ENCODE measurements at places on chromosomes 1 and 21.

GRCh38 chr1:229119161-229119560 lies 151.8 kb upstream of the RAB4A start:
- no peak for DNase-seq

GRCh38 chr1:60960891-60961461 lies 121.4 kb upstream of the NFIA start:
- peak; percentile 88 for DNase-seq

GRCh38 chr1:23899070-23899469 lies 14.1 kb downstream of the CNR2 start:
- no peak for DNase-seq

DNA sequence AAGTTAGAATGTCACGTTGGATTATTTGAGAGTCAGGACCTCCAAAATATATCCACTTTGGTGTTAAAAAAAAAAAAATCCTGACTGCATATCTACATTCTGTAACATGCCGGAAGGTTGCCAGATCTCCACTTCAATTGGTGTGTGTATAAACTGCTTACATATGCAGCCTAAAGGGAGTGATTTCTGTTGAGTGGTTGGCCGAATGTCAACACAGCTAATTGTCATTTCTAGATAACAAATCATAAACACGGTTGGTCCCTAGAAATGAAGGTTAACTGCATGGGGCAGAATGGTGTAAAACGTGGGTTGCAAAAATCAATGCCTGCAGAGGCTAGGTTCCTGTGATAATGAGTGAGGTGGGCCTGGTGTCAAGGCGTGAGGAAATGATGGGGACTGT lies 15.0 kb upstream of the ROR1 start:
- no peak for DNase-seq

- peak; percentile 24 for DNase-seq
Measured at GRCh38 chr1:53025034-53025768, 36.8 kb upstream of the PODN start.

- DNase-seq: peak; percentile 84
Measured at GRCh38 chr1:109277434-109278204, 5.3 kb downstream of the PSRC1 start.

DNA sequence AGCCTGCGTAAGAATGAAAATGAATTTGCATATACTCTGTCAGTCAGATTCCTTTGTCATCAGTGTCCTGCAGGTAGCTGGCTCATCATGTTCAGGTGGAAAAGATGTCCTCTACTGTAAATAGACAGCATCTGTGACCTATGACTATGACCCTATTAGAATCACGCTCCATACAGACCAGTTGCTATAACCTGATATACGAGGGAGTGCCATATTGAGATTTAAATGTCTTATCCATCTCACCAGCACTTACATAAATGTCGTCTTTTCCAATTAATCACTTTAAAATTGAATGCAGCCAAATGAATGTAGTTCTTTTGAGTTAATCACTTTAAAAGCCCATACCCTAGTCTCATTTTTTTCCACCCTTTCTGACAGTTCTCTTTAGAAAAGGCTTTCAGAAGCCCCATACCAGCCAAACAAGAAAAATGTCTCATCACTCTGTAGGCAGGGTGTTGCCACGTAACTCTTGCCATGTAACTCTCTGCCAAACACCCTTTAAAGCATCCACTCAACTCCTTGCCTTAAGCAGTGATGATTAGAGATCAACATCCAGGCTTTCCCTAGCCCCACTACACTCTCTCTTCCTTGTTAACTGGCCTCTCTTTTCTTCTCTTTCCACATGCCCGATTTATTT lies 26.3 kb downstream of the DNASE2B start:
- no peak for DNase-seq

DNA sequence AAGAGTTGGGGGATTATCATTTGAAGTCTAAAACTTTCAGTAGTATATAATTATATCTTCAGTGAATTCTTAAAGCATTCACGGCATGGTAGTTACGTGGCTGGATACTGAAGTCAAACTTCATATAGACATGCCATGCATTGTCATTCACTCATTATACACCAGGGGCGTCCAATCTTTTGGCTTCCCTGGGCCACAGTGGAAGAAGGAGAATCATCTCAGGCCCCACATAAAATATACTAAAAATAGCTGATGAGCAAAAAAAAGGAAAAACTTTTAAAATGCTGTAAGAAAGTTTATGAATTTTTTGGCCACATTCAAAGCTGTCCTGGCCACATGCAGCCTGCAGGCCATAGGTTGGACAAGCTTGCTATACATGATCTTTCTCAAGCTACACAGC lies 43.8 kb downstream of the DENND1B start:
- no peak for DNase-seq

DNA sequence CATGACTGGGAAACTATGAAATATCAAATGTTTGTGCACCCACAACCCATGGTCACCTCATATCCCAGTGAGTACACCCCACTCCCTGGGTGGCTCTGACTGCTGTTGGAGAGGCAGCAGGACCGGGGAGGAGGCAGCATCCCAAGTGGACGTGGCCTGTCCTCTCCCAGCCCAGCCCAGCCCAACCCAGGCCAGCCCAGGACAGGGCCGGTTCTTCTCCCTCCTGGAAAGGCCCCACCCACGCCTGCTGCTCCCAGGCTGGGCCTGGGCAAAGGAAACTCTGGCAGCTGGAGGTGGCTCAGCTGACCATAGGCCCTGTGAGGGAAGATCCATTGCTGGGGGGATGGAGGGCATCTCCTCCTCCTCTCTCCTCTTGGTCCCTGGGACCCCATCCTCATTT lies 19.1 kb downstream of the MATN1 start:
- no peak for DNase-seq

- DNase-seq: no peak
Measured at GRCh38 chr1:215484171-215484939, 82.7 kb upstream of the KCTD3 start.

DNA sequence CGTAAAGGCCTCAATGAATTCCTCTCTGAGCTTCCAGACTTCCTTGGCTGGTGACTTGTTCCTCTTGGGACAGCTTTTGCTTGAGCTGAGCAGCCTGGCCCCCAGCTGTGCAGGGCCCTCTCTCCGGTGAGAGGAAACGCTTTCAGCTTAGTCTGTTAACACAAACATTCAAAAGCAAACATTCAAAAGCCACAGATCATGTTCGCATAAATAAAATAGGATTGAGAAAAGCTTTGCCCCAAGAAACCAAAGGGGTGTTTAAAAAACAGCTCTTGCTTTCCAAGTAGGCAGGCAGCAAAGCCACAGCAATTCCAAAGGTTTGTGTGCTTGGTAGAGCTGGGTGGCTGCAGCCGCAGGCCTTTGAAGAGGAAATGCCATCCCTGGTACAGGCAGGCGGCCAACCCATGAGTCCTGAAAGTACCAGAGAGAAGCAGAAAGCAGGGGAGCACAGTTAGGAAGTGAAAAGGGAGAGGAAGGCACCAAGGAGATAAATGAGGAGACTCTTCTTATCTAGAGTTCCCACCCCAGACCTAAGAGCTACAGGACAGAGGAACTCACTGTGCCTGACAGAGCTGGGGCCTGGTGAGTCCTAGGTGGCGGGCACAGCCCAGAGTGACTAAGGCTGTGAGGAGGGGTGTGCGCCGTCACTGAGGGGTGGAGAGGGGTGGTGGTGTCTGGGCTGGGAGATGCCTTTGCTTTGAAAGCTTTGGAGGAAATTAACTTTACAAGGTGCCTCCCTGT lies 48.4 kb downstream of the CCN1 start:
- peak; percentile 72 for DNase-seq

DNA sequence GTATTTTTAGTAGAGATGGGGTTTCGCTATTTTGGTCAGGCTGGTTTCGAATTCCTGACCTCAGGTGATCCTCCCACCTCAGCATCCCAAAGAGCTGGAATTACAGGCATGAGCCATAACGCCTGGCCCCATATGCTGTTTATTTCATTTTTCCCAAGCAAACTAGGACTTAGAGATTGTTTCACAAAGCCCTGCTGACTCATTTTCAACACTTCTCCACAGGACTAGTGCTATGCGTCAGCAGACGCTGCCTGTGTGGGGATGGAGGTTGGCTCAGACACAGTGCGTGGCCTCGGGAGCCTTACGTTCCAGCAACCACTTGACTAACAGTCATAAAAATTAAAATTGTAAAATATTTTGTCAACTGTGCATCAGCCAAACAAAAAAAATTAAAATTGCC lies 22.7 kb downstream of the PKNOX1 start:
- DNase-seq: no peak

GRCh38 chr21:35280231-35280630 lies 231.1 kb upstream of the RUNX1 start:
- no peak for DNase-seq

DNA sequence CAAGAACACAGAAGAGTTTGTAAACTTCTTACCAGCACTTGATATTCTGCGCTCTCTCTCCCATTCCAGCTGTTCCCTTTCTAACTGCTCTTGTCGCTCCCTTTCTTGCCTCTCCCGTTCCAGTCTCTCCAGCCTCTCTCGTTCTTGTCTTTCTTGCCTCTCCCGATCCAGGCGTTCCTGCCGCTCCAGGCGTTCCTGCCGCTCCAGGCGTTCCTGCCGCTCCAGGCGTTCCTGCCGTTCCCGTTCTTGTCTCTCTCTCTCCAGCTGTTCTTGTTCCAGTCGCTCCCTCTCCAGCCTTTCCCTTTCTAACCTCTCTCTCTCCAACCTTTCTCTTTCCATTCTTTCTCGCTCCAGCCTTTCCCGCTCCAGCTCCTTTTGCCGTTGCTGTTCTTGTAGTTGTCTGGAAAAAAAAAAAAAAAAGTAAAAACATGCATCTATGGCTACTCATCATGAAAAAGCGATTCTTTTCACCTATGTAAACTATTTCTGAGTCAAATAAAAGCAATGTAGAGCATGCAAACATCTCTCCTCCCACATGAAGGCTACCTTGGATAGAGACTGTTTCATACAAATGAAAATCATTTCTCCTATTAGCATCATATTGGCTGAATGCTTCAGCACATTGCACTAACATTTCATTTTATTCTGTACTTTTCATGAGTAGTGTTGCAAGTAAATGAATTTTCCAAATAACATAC lies 91.5 kb upstream of the LBR start:
- DNase-seq: no peak

DNA sequence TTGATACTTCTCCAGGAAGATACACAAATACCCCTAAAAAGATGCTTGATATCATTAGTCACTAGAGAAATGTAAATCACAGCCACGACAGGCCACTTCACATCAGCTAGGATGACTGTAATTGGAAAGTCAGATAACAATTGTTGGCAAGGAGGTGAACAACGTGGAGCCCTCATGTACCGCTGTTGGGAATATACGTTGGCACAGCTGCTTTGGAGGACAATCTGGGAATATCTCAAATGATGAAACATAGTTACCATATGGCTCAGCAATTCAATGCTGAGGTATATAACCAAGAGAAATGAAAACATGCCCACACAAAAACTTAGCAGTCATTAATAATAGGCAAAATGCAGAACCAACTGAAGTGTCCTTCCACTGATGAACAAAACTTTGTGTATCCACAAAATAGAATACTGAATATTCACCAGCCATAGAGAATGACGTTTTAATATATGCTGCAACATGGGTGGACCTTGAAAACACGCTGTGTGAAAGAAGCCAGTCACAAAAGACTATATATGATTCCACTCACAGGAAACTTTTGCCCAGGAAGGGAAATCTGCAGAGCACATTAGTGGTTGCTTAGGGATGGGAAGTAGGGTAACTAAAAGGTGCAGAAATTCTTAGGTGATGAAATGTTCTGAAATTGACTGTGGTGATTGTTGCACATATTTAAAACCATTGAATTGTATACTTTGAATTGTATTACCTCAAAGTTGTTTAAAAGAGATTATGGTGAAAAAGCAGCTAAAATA lies 95.4 kb downstream of the AHCTF1 start:
- peak; percentile 30 for DNase-seq

- DNase-seq: no peak
Measured at GRCh38 chr1:236530959-236531358, 7.2 kb downstream of the LGALS8 start.

GRCh38 chr1:48552420-48552819 lies 80.4 kb upstream of the SPATA6 start:
- peak; percentile 1 for DNase-seq

DNA sequence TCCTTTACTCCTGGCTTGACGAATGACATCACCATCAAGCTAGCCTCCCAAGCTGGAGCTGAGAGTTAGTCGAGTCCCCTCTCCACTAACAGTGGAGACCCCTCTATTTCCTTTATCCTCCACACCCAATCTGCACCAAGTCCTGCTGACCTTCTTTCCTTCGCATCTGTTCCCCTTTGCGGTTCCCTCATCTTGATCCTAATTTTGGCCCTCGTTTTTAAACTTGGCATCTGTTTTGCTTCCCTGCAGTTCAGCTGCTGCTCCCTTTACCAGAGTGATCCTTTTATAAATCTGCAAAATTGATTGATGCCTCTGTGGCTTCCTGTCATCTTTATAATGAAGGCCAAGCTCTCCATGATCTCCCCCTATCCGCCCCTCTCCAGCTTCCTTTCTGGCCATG lies 49.0 kb upstream of the TSPAN2 start:
- DNase-seq: no peak

DNA sequence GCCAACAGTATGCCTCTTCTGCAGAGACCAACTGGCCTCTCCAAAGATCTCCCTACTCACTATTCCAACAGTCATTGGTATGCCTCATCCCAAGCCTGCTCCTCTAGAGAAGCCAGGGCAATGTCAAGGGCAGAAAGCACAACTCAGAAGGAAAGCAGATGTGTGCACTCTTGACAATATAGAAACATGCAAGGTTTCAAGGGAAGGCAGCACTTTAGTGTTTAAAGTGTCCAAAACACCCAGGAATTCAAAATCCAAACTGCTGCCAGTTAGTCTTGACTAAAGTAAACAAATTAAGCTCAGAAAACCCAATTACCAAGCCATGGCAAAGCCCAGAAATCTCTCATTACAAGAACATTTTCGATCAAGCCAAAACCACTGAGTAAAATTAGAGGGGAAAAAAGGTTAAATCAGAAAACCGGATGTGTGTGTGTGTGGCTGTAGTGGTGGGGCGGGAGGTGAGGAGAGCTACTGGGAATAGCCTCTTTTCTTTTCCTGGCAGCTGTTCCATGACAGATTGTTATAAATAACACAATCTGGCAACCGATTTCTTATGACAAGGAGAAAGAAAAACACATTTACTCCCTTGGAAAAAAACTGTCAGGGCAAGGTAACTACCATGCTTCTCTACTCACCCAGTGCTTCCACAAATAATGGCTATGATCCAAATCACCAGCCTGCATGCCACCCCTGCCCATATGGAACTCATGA lies 39.2 kb downstream of the EIF2B3 start:
- DNase-seq: peak; percentile 91

- no peak for DNase-seq
Measured at GRCh38 chr1:8674481-8674880, 143.0 kb downstream of the RERE start.

GRCh38 chr1:32984455-32985171 lies 20.0 kb upstream of the RNF19B start:
- no peak for DNase-seq

Data from dermis blood vessel endothelial cell (primary cell).